ENCODE measurements at places on chromosomes 4 and X.

GRCh38 chr4:3302173-3302785, 9.5 kb downstream of the RGS12 start:
- DNase-seq: no peak

GRCh38 chrX:22952010-22952409, 47.8 kb upstream of the DDX53 start:
- DNase-seq: no peak

DNA sequence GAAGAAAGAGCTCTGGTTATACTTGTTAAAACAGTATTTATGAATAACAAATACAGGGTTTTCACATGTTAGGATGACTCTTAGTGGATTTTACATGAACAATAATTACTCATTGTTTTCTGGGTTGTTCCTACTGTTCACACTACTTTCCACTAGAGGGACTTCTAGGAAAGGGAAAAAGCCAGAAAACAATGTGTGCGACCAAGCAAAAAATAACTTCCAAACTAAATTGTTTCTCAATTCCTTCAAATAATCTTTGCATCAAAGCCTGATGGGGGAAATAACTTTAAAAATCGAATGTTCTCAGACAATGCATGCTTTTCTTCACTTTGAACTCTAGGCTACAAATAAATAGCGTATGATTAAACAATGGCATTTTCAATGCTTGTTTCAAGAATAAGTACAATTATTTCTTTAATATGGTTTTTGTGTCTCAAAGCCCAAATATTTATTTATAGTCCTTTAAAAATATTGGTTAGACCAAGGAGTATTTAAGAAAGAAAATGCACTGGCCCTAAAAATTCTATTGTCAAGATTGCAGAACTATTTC, 72.1 kb upstream of the ETNPPL start:
- no peak for DNase-seq

GRCh38 chr4:139210486-139210885, 33.5 kb upstream of the ELF2 start:
- DNase-seq: no peak

DNA sequence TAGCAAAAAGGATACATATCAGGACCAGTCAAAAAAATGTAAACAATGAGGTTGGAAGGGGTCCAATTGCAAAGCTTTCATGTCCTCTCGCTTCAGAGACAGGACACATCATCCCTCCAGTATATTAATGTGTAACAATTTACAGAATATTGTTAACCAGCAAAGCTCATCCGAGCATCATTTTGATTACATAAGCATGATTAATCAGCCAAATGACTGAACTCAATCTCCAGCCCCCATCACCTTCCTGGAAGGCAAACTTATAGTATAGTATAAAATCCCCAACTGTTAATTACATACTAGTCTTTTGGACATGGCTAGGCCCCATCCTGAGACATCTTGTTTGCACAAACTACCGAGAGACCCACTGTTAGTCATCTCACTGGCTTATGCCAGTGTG, 77.6 kb upstream of the TRAM1L1 start:
- DNase-seq: no peak

DNA sequence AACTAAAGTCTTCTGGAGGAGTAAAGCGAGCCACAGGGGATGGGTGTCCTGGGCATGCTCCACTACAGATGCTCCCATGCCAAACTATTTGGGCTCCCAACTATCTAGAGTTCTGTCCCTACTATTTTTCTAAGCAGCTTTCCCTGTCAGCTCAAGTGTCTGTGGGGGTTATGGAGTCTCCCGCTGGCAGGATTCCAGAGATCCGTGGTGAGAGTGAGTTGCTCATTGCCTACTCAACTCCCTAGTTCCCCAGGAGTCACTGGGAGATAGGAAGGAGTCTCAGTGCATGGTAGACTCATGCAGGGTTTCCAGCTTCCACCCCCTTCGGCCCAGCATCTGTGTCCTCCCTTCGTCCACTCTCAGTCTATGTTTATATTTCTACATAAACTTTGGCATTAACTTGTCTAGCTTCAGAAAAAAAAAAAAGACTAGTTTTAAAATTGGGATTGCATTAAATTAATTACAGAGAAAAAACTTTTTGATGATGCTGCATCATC, 55.1 kb upstream of the INPP4B start:
- no peak for DNase-seq

DNA sequence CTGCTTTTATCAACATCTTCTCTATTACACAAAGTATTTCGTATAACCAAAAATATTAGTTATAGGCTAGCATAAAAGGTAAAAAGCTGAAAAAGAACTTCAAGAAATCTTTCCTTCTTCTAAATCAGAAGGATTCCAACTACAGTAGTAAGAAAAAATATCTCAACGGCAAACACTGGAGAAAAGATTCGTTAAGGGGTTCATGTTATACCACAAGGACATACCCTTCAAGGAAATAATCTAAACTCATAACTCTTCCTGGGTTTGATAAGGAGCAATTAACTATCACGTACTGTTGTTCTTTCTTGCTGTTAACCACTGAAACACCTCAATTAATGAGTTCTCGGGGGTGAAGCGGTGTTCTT, 1.5 kb downstream of the SMIM14 start:
- DNase-seq: no peak

DNA sequence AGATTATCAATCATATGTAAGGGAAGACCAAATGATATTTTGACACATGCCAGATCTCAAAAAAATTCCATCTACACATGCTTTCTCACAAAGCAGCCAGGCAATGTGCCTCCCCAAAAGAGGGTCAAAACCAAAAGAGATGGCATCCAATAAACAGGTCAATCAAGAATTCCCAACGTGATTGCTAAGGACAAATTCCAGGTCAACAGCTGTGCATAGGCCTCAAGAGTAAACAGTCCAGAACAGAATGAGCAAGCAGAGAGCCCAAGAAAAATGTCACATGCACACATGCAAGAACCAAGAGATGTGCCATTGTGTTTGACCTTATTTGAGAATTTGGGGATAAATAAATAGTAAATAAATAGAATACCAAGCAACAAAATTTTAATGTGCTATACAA, 136.7 kb downstream of the APBB2 start:
- no peak for DNase-seq

GRCh38 chr4:15653864-15654592, 1.1 kb downstream of the FBXL5 start:
- no peak for DNase-seq

DNA sequence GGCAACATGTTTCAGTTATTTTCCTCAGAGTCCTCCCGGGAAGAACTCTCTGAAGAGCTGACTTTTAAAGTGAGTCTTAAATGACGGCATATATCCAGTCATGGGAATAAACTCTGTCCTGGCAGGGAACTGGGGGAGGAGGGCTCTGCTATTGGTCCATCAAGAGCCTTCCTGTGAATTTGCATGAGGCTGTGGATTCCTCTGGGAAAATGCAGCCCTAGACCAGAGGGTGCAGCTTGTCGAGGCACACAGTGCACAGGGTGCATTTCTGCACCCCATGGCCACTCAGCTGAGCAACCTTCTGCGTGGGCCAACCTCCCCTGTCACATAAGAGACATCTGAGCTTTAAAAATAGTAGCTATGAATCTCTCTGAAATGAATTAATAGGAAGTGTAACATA, 360.0 kb downstream of the GALNTL6 start:
- no peak for DNase-seq

- DNase-seq: no peak
These were observed 34.7 kb downstream of the FGF2 start for GRCh38 chr4:122861172-122861943.

DNA sequence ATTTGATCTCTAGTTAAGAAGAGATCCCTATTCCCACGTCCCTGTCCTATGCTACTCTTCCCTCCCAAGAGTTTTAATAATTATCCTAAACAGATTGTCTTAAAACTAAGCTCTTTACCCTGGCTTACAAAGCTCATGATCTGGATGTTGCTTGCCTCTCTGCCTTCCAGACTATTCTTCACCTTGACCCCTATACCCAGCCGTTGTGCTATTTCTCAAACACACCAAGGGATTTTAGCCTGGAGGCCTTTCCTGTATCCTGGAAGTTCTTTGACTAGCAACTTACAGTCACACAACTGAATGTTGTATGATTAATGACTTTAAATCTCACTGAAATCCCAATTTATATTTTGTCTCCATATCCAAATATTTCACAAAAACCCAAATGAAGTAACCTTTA, 314.9 kb downstream of the ADGRL3 start:
- DNase-seq: no peak

DNA sequence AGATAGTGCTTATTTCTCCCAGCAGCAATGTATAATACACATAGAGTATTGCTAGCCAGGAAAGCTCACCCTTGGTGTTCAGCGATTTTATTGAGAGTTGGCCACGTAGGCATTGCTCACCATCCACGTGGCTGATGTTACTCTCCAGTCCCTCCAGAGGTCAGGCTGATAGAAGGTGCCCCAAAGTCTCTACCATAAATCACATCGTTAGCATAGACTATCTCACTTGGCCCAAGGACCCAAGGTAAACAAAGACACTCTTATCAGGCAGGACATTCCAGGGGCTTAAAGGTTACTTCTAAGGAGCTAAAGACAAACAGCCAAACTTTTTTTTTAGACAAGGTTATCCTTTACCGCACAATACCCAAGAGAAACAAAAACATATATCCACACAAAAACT, 30.3 kb upstream of the RGN start:
- DNase-seq: no peak

- no peak for DNase-seq
These were observed 11.8 kb upstream of the ZNF630 start for GRCh38 chrX:48083212-48083611.

Measured in GM04504 (cell line).